ENCODE measurements at places on chromosomes 7 and 10. TPM values are rescaled to one million over a fixed set of nuclear protein-coding genes. Genes with fewer than 3 reads are reported as not detected.

MINDY4 gene
- total RNA-seq = 14.1 TPM

DNA sequence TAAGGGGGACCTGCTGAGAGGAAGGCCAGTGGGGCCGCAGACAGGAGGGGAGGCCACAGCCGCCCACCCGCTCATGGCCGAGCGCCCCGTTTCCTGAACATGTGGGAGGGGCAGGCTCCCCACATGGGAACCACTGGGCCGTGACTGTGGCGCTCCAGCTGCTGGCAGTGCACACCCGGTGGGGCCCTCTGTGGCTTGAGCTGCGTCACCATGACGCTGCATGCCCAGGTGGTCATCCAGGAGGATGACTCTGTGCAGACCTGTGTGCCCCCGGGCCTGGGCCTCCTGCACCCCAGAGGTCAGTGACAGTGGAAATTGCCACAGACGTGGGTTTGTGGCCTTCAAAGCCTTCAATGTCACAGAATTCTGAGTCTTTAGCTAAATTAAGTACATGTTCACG lies 85.1 kb downstream of the MGMT start:
- DNase-seq = no peak

TFEC gene
- total RNA-seq = 6.8 TPM

DNA sequence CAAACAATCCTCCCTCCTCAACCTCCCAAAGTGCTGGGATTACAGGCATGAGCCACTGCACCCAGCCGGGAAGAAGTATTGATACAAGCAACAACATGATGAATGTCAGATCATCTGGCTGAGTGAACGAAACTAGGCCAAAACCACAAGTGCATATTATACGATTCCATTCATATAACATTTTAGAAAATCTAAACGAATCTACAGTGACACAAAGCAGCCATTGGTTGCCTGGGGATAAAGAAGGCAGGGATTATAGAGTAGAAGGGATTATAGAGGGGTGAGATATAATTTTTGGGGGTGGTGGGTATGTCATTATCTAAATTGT lies 11.5 kb upstream of the RHBDD2 start:
- DNase-seq = no peak

CYP2E1 gene
- total RNA-seq = 3.4 TPM

DNA sequence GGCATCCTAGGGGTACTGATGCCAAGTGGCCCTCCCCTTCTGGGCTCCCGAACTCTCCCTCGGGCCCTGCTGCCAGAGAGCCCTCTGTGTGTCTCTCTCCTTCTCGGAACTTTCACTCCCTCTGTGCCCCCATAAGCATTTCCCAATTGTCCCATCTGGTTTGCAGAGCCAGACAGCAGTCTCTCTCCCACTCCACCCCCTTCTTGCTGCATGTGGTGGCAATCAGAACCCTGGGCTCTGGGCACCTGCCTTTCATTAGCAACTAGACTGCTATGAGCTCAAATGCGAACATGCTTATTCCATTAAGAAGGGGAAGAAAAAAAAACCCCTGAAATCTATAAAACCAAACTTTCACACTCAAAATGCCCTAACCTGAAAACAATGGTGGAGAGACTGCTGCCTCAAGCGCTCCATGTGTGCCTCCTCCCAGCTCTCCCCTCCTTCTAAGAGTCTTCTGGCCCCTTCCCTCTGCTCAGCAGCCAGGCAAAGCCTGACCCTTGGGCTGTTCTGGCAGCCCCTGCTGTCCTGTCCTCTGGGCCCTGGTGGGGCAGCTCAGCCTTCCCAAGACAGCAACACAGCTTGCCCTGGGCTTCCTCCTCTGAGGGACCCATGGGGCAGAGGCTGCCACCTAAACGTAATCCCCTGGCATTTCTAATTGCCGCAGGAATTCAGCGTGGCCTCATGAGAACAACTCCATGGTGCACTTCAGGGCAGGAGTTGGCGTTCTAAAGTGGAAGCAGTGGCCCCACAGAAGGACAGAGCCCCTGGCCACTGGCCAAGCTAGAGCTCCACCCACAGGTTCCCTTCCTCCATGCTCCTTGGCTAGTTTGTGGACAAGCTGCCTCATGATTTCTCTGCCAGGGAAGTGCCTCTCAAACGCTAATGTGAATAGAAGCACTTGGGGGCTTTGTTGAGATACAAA lies 415.4 kb downstream of the PLXNA4 start:
- no peak for DNase-seq

WEE2 gene
- total RNA-seq = not detected

DNA sequence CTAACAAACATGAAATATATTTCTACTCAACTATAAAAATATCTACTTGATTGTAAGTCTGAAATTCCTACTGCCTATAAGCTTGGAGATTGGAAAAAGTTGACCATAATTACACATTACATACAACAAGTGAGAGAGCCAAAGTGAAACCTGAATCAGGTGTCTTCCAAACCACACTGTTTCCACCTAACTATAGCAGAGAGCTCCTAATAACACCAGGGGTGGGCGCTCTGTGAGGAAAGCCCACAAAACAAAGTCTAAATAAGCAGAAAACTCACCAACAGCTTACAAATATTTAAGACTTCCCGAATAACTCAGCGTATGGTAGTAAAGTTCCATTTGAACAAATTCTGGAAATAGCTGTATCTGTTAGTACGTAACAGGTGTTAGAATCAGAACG lies 119.9 kb downstream of the GPR37 start:
- DNase-seq = no peak

- no peak for DNase-seq
Observed at GRCh38 chr7:112282476-112283188, 76.1 kb downstream of the ZNF277 start.

GRCh38 chr10:51086710-51087109 lies 12.4 kb downstream of the PRKG1 start:
- DNase-seq = no peak

OIT3 gene
- 0.27 TPM for total RNA-seq

- DNase-seq = peak; percentile 61
Observed at GRCh38 chr10:70920519-70920918, 32.2 kb upstream of the PCBD1 start.

- DNase-seq = no peak
Observed at GRCh38 chr7:79142706-79143105, 310.8 kb downstream of the MAGI2 start.

NANOS1 gene
- total RNA-seq = 3.0 TPM

DNA sequence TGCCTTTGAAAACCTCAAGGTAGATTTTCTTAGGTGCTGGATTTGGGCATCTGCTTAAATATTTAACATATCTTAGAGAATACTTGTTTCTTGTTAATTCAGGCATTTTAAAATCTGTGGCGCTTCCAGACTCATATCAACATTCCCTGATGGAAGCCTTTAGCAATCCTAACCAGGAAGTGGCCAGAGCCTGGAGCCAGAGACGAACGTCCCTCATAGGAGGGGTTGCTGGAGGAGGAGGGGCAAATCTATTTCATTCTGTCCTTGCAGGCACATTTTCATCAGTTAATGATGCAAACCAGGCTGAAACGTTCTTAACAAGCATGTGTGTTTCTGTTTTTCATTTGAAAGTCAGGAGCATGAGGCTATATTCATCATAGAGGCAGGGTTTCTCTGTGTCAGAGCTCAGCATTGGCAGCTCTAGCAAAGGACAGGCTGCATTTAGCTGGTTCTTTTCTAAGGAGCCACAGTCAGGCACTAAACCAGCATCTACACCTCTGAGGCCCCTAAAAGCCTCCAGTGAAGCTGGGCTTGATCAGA lies 17.8 kb upstream of the IFIT2 start:
- DNase-seq = peak; percentile 28

SPAM1 gene
- total RNA-seq = not detected

PDAP1 gene
- total RNA-seq = 54.9 TPM

GRCh38 chr10:73456187-73456890 lies 23.0 kb upstream of the MSS51 start:
- no peak for DNase-seq

GRCh38 chr10:75210282-75211006 lies at the start of gene VDAC2:
TSS of gene VDAC2 (plus strand) at chr10:75210796. CDS start at chr10:75211159, 363 bp downstream.
- DNase-seq = peak; percentile 93

DNA sequence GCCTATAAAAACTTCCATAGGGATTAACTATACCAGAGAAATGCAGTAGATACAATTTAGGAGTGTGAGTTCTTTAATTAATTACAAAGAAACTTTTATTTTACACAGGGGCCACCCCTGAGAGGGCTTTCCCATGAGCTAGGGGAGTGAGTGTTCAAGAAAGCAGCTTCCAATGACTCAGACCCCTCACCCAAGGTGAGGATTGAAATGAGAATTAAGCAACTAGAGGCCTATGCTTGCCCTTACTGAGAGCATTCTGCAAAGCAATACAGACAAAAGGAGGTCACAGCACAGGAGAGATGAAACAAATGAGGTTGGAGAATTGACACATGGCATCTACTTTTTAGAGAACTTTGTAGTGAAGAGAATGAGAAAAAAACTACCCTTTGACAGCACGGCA lies 301.8 kb downstream of the WDR11 start:
- DNase-seq = no peak

- no peak for DNase-seq
Observed at GRCh38 chr10:28732091-28732490, 54.8 kb downstream of the BAMBI start.

DNA sequence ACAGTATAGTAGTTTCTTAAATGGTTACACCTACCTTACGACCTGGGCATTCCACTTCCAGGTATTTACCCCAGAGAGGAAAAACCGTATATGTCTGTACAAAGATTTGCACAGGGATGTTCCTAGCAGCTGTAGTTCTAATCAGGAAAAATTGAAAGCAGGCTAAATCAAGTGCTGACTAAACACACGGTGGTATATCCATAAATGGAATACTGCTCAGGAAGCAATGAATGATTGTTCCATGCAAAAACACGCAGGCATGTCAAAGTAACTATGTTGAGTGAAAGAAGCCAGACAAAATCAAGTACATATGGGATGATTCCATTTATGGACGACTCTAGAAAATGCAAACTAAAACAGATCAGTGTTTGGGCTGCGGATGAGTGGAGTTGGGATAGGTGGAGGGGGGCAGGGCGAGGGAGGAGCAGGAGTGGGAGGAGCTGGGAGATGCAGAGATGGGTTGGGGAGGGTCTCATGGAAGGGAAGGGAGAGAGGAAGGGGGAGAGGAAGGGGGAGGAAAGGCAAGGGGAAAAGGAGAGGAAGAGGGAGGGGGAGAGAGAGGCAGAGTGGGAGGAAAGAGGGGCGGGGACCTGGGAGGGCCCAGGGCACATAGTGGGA lies 484 bp upstream of the MSRB2 start:
- DNase-seq = no peak

DNA sequence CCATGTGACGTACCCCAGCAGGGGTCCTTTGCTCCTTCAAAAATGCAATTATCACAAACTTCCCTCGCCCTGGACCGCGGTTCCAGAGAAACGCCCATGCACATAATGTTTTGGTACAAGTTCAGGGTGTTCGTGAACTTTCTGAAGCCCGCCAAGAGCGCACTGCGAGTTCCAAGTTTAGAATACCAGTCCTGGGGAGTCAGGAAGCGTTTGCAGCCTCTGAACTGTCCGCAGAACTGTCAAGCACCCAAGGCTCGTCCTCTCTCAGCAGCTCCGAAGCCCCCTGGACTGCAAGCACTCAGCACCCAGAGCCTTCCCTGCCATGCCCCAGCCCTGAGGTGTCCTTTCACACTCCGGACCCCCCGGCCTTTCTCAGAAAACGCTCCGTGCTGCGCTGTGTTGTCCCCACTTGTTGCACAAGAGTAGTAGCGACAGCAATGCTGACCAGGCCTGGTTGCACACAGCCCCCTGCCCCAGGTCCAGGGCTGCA lies 30.3 kb downstream of the CALML3 start:
- DNase-seq = peak; percentile 8

DNA sequence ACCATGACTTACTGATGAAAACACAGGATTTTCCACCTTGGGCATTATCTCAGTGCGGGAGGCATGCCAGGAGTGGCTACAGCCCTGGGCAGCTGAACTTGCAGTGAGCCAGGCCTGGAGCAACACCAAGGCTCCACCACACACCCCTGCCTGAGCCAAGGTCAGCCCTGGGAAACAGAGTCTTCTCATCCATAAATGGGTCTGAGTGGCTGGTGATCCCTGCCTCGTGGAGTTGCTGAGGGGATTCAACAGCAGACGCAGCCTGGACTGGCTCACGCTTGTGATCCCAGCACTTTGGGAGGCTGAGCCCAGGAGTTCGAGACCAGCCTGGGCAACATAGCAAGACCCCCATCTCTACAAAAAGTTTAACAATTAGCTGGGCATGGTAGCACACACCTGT lies 32.2 kb downstream of the SPOCK2 start:
- DNase-seq = no peak

- no peak for DNase-seq
Observed at GRCh38 chr7:92632791-92633190, 42.6 kb upstream of the FAM133B start.

ACHE gene
- 29.9 TPM for total RNA-seq

METTL27 gene
- 2.6 TPM for total RNA-seq

- DNase-seq = no peak
Observed at GRCh38 chr10:85618841-85619240, 747.8 kb downstream of the GRID1 start.

GPR15LG gene
- total RNA-seq = 197 TPM

DNA sequence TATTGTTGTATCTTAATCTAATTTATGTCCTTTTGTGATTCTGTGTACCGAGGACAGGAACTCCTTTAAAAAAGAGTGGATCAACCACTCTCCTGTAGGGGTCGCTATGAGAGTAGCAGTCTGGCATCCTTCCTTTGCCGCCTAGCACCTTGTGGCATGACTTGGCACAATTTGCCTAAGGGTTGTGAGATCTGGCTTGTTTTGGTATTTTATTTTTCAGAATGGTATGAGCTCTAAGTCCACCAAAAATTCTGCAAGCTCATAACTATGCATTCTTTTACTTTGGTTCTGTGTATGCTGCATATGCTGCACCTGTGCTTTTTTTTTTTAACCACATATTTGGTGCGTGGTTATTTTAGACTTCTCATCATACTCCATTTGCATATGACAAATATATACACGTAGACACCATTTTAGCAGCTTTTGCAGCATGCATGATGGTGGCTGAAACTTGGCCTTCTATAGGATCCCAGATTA lies 112.8 kb downstream of the CDK14 start:
- DNase-seq = peak; percentile 52

GRCh38 chr7:12369072-12369471 lies 34.6 kb downstream of the VWDE start:
- no peak for DNase-seq

- DNase-seq = no peak
Observed at GRCh38 chr10:89683883-89684282, 17.5 kb upstream of the KIF20B start.

CCL24 gene
- total RNA-seq = 6.0 TPM

DNA sequence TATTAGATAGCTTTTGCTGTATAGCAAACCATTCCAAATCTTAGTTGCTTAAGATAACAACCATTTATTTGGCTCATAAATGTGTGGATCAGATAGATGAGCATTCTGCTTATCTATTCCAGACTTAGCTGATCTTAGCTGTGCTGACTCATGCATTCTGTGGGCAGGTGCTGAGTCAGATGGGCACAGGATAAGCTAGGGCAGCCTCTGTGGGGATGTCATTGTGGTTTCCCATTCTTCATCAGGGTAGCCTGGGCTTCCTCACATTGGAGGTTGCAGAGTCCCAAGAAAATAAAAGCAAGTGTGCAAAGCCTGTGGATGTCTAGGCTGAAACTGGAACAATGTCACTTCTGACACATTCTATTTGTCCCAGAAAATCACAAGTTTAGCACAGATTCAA lies 917.0 kb downstream of the TYW1 start:
- DNase-seq = no peak

FRMD4A gene
- total RNA-seq = 12.7 TPM

ITPRID1 gene
- 3.0 TPM for total RNA-seq

Measured in transverse colon (tissue), 4 donors.